ENCODE measurements at places on chromosomes 1 and 21. TPM values are rescaled to one million over a fixed set of nuclear protein-coding genes. Genes with fewer than 3 reads are reported as not detected.

The ARID1A gene
- total RNA-seq, result 116 TPM

The PRMT6 gene
- total RNA-seq, result 2.8 TPM

The PGM1 gene
- 14.0 TPM for total RNA-seq

The SPRR3 gene
- not detected for total RNA-seq
